Thyroid gland (tissue), 4 donors: ENCODE measurements at places on chromosomes 5 and 9. TPM values are rescaled to one million over a fixed set of nuclear protein-coding genes. Genes with fewer than 3 reads are reported as not detected.

- DNase-seq = no peak
Measured at GRCh38 chr5:104472811-104473210, 910.2 kb upstream of the NUDT12 start.

- no peaks in the 10 kb centered on the region for H3K36me3 ChIP-seq
- peaks cover 9% of the 10 kb centered on the region for H3K4me1 ChIP-seq
- H3K27me3 ChIP-seq = no peaks in the 10 kb centered on the region
Measured at GRCh38 chr5:32780508-32780919, 69.4 kb downstream of the NPR3 start.

DNA sequence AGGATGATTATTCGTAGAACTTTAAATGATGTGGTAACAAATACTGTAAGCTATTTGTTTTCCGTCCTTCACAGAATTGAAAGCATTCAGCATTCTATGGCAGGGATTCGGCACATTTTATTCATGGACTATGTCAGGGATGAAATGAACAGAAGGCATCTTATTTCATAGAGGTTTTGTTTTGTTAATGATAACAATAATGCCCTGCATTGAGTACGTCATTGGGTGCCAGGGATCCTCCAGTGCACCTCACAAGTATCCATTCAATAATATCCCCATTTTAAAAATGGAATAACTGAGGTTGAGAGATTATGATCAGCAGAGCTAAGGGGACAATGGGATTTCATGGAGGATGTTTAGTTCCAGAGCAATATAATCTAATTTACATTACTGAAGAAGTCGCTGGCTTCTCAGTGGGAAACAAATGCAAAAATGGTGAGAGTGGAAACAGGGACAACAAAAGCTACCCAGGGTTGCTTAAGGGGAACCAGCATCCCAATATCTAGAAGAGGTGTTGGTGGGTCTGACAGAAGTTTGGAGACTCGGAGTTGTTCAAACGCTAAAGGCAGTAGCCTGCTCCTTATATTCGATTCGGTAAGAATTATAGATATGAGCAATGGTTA is 985.7 kb upstream of the WWC1 start:
- no peak overlapping the region for H3K27ac ChIP-seq
- H3K4me3 ChIP-seq = no peak overlapping the region
- no peak for DNase-seq
- no peaks in the 10 kb centered on the region for H3K27me3 ChIP-seq
- no peaks in the 10 kb centered on the region for H3K36me3 ChIP-seq

DNA sequence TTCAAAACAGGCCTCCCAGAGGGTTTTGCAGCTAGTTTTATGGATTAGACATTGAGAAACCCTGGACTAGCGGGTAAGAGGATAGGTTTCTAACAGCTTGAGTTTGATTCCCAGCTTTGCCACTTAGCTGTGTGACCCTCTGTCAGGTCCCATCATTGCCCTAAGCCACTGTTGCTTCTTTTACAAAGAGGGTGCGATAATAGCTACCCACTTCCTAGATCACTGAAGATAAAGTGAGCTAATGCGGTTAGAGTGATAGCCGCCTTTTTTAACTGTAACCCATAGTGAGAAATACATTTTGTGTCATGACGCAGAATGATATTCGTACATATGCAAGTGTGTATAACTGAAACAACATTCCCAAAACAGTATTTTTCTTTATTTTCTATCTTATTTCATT is 40.3 kb downstream of the CSF1R start:
- no peaks in the 10 kb centered on the region for H3K27me3 ChIP-seq
- H3K36me3 ChIP-seq = peaks cover 91% of the 10 kb centered on the region
- no peaks in the 10 kb centered on the region for H3K4me1 ChIP-seq
- H3K27ac ChIP-seq = no peak overlapping the region
- no peak overlapping the region for H3K4me3 ChIP-seq

Gene AK1
- total RNA-seq = 74.1 TPM

DNA sequence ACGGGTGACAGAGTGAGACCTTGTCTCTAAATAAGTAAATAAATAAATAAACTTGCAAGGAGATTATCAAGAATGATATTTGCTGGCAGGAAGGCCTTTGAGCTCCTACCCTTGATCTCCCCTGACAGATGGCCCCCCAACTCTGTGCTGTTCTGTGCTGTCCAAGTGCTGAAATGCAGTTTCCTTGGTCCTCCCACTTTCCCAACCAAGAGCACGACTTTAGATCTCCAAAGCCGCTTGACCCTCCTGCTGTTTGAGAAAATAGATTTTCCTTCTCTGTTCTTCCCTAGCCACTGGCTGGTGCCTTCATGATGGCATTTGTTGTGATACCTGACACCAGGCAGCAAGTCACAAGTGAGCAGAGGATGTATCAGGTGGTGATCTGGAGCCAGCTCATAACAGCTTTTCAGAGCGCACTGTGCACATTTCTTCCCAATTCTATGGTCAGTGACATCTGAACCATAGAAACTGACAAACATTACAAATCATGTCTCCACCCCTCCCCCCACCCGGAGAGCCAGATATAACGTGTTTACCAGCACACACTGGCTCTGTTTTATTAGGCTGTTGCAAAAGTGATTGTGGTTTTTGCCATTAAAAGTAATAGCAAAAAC is 80.0 kb upstream of the PUM3 start:
- H3K36me3 ChIP-seq = no peaks in the 10 kb centered on the region
- H3K4me3 ChIP-seq = no peak overlapping the region
- H3K27ac ChIP-seq = no peak overlapping the region
- DNase-seq = no peak

Gene PCDHGA4
- total RNA-seq = 3.8 TPM

Gene IFNE
- total RNA-seq = 1.6 TPM

- no peaks in the 10 kb centered on the region for H3K36me3 ChIP-seq
- H3K4me1 ChIP-seq = no peaks in the 10 kb centered on the region
- H3K27ac ChIP-seq = no peak overlapping the region
- H3K4me3 ChIP-seq = no peak overlapping the region
Measured at GRCh38 chr5:82812575-82812974, 264.6 kb downstream of the TMEM167A start.

Gene RASGEF1C
- total RNA-seq = 4.0 TPM

GRCh38 chr5:115180165-115180709 is 10.5 kb upstream of the TRIM36 start:
- H3K27me3 ChIP-seq = peaks cover 29% of the 10 kb centered on the region
- H3K4me3 ChIP-seq = peak overlapping the region; percentile 22
- peak; percentile 16 for DNase-seq

GRCh38 chr5:51033215-51033614 is 350.0 kb upstream of the ISL1 start:
- no peaks in the 10 kb centered on the region for H3K36me3 ChIP-seq
- DNase-seq = peak; percentile 5
- no peak overlapping the region for H3K27ac ChIP-seq
- no peak overlapping the region for H3K4me3 ChIP-seq
- no peaks in the 10 kb centered on the region for H3K27me3 ChIP-seq

DNA sequence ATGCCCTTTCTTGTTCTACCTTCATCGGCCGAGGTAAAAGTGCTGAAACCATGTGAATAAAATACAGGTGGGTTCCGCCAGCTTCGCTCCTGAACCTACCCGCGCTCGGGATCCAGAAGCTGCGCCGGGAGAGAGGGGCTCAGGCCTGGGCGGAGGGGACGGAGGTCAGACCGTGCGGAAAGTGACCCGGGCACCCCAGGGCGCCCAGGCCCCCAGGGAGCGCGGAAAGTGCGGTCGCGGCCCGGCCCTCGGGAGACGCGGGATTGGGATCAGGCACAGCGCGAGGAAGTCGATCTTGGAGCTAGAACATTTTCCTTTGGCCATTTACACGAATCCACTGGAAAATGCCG is 329 bp downstream of the SYK start:
- H3K4me3 ChIP-seq = peak overlapping the region; percentile 69
- no peaks in the 10 kb centered on the region for H3K36me3 ChIP-seq
- DNase-seq = no peak
